ENCODE measurements at places on chromosomes 16 and 17.

GRCh38 chr17:39926135-39926587 is 1.2 kb downstream of the ORMDL3 start:
- no peak for DNase-seq

GRCh38 chr17:5516060-5516792 is 29.9 kb downstream of the MIS12 start:
- no peak for DNase-seq

- no peak for DNase-seq
Observed at GRCh38 chr16:70467113-70467512, 12.7 kb downstream of the FCSK start.

- no peak for DNase-seq
Observed at GRCh38 chr17:17151541-17151940, 54.6 kb downstream of the PLD6 start.

DNA sequence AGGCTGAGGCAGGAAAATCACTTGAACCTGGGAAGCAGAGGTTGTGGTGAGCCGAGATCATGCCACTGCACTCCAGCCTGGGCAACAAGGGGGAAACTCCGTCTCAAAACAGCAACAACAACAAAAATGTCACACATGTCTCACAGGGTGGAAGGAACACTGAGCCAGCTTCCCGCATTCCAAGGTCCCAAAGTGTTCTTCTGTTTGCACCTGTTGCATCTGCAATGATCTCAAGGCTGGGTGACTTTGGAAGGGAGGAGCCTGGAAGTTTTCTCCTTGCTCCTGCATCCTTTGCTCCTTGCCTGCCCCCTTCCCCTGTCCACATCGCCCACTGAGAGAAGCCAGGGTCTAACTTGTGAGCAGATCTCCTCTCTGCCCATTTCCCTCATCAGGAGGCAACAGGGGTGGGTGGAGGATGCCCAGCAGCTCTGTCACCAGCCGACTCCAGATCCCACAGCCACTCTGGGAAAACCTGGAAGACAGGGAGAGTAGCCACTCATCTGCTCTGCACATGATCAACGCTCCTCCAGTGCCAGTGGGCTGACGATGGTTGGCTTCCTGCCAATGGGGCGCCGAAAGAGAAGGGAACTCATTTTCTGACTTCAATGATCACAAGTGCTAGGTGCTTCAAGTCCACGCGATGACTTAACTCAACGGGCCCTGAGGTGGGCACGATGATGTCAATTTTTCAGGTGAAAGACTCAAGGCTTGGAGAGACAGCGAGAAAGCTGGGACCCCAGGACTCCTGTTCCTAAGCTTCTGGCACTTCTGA is 12.6 kb downstream of the CHST6 start:
- no peak for DNase-seq

DNA sequence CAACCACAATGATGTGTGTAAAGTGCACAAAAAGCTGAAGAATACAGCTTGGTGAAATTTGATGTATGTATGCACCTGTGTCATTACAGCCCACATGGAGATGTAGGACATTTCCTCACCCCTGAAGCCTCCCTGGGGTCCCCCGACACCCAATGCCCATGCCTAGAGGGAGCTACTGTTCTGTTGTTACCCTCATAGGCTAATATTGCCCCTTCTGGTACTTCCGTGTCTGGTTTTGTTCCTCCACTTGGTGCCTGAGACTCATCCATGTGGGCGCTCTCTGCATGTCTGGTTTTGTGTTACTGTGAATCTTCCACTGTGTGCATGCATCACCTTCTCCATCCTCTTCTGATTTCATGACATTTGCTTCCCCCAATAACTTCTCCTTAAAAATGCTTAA is 18.6 kb downstream of the TNFRSF13B start:
- no peak for DNase-seq

GRCh38 chr16:57621521-57622271 is 6.7 kb upstream of the ADGRG1 start:
- no peak for DNase-seq

GRCh38 chr16:1125471-1125870 is 27.4 kb upstream of the CACNA1H start:
- no peak for DNase-seq

DNA sequence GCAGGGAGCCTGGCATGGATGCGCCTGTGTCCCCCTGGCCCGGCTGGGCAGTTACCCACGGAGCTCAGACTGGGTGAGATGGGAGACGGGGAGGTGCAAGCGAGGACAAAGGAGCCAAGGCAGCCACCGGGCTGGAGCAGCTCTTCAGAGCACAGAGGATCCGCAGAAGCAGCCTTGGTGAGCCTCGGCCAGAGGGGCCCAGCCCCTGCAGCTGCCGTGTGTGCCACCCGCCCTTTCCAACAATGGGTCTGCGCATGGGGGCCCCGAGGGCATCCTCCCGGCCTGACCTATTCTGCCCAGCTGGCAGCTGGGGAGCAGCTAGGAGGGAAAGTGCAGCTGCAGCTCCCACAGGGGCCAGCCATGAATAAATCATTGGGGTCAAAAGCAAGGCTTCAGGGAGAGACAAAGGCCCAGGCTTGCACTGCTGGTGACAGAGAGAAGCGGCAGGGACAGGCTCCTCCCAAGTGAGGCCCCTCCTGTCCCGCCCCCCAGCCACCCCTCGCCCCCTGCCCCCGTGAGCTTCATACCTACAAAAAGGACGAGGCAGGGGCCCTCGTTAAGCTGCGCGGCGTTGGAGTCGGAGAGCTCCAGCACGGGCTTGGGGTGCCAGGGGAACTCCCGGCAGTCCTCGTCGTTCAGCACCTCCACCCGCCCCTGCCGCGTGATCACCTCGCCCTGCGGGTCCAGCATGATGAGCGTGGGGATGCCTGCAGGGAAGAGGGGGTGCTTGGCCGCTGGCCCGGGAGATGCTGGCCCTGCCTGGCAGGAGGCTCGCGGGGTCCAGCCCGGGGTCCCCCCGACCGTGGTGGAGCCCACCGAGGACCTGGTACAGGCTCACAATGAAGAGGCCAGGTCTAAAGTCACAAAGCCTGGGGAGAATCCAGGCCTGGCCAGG is 22.6 kb downstream of the MRM3 start:
- no peak for DNase-seq

GRCh38 chr17:34579017-34579946 is at the start of gene TMEM132E:
Gene TMEM132E, plus strand, starts transcription at chr17:34579582. Its CDS starts 1,495 bp downstream, at chr17:34581077.
- DNase-seq: no peak

DNA sequence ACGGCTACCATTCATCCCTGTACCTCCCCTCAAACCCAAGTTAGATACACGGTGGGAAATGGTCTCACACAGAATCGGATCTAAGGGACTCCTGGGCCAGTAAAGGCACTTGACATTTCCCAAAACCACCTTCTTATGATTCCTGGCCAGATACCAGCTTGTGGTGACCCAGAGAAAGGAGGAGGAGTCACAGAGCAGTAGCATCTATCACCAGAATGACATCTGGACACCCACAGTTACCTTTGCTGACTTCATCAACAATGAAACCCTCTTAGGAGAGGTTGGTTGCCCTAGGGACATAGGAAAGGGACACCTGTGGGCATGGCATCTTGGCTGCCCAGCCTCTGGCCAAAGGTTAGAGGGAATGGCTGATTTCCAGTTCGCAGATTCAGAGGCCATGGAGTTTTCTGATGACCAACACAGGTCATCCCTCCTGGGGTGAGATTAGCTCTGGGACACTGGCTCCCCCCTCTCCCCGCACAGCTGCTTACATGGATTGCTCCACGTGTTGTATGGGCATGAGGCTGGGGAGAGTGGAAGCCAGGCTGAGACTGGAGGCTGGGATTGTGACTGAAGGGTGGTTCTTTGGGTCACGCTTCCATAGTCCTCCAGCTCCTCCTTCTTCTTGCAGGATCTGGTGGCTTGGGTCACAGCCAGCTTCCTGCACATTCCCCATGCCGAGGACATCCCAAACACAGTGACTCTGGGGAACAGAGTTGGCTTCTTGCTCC is 1.4 kb upstream of the AOC3 start:
- DNase-seq: no peak

DNA sequence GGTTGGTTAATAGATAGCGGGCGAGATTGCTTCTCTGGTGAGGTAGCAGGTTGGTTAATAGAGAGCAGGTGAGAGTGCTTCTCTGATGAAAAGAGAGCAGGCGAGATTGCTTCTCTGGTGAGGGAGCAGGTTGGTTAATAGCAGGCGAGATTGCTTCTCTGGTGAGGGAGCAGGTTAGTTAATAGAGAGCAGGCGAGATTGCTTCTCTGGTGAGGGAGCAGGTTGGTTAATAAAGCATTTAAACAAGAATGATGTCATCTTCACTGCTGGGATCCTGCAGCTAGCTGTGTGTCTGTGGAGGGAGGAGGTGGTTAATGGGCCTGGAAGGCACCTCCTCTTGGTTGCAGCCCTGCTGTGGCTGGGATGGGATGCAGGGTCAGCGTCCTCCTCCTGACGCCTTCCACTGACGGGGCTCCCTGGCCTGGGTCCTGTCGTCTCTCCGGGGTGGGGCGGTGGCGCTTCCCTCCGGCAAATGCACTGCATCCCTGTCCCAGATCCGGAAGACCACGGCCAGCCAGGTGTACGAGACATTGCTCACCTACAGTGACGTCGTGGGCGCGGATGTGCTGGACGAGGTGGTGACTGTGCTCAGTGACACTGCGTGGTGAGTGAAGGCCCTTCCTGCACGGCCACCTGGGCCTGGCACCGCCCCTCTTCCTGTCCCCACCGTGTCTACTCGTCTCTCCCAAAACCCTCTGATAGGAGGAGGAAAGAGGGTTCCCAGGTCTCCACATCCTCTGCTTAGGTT is 99.2 kb upstream of the ZNF750 start:
- DNase-seq: no peak
